GDM1 (cell line): ENCODE measurements at places on chromosomes 7 and 10.

DNA sequence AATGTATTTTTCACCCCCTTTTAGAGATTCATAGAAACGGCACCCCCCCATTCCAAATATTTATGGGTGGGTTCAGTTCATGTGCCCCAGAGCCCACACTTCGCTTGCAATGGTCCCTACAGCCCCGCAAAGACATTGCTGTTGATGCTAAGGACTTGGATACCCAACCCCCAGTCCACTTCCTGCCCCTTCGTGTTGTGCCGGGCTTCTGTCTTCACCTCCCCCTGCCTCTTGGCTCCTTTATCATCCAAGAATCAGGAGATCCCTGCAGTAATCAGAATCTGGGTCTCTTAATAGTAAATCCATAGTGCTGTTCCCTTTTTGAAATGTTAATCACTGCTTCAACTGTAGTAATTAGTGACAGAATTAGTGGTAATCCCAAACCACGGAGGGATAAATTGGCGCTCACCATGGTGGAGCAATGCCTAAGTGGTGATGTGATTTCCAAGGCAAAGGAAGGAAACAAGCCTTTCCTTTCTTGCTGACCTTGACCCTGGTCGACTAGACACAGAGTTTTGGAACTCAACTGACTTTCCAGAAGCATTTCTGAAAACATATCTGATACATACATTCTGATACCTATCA, 67.7 kb downstream of the HK1 start:
- no peak for DNase-seq

DNA sequence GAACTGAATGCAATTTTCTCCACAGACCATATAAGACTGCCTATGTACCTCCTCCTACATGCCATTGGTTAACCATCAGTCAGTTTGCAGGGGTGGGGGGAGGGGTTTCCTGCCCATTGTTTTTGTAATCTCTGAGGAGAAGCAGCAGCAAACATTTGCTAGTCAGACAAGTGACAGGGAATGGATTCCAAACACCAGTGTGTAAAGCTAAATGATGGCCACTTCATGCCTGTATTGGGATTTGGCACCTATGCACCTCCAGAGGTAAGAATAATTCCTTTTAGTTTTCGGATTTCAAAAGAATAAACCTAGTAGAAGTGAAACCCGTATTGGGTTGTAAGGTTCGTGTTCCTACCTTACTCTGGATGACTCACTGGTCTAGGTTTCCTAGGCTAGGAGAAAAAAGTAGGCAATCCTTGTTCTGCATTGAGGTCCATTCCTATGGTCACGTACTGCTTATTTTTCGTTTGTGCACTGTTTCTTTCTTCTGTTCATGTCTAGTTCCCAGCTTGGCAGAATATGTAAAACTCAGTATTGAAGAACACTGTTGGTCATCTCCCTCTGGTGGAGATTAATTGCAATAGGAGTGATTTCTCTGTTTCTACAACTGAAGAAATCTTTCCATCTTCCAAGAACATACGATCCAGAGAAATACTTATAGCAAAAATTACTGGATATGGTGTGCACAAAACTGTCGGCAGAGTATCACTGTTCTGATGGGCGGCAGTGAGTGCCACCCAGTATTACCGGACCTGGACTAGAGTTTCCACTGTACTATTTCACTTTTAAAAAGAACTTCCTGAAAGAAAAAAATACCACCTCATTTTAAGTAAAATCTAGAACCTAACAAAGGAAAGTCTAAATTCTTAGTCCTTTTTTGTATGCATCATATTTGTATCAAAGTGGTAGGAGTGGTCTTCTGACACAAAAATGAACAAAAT, at the start of gene AKR1C3:
Gene AKR1C3, plus strand, starts transcription at position 150 of the 941 bp plus-strand sequence. Its CDS starts 31 bp downstream, at position 181.
- peak; percentile 32 for DNase-seq

- no peak for DNase-seq
Measured at GRCh38 chr7:22565315-22565811, 65.4 kb upstream of the STEAP1B start.

DNA sequence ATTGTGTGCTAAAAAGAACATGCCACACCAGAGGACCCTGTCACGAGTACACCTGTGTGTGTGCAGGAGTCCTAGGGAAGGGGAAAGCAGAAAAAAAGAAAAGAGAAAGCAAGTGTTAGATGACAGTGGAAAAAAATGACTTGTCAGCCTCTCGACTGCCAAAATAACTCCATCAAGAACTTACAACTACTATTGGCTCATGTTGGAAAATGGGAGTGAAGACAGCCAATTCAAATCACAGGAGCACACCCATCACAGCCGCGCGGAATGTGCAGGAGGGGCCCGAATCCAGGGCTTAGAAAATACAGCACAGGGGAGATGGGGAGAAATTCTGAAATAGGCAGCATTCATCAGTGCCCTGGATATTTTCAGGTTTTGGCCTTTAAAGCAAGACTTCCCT, 38.1 kb upstream of the FOXI2 start:
- DNase-seq = no peak

DNA sequence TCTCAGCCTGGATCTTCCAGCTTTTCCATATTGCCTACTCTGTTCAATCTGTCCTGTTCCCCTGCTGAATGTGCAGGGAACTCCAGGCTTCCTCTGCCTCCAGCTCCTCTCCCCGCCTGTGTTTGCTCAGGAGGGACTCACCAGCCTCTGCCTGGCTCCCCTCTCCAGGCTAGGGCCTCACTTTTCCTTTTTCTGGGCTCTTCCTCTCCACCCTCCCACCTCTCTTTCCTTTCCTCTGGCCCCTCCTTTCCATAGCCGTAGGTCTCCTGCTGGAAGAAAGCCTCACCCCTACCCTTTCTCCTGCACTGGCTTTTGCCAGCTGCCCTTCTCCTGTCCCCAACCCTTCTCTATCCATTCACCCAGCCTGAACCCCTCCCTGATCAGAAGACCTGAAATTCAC, 25.0 kb downstream of the PILRA start:
- DNase-seq = no peak

DNA sequence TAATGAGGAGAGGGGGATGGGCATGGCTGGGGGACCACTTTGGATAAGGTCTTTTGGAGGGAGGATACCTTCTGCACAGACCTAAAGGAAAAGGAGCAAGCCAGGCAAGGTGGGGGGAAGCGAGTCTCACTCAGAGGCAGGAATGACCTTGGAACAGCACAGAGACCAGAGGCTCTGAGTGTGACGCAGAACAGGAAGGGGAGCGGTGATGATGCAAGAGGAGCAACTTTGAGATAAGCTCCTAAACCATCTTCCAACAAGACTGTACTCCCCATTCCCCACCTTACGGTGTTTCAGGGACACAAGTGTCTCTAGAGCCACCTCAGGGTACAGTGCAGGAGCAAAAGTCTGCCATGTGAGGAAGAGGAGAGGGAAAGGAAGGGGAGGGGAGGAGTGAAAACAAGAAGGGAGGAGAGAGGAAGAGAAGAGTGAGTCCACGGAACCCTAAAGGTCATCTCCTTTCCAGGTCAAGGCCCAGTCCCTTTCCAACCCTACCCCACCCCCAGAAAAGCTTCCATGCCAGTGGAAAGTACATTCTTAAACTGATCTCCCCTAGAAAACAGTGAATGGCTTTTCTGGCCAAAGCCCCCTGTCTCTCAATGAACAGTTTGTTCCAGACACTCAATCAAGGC, 54.1 kb downstream of the JAZF1 start:
- no peak for DNase-seq

GRCh38 chr7:66466081-66466600, 162.5 kb upstream of the KCTD7 start:
- DNase-seq = no peak

GRCh38 chr7:131068604-131069021, 259.1 kb upstream of the MKLN1 start:
- no peak for DNase-seq

DNA sequence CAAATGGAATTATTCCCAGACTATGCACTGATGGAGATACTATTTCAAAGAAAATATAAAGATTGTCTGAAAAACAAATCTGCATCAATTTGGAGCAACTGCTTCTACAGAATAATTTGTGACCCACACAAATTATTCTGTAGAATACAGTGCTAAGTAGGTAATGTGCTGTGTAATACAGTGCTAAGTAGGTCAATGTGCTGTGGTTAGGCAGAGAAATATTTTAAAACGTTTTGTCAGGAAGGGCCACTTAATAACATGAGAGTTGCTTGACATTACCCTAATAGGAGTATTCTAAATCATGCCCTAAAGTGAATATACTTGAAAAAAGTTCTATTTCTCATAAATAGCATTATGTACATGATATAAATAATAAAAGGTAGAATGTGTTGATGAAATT, 116.5 kb upstream of the KCND2 start:
- DNase-seq = no peak

DNA sequence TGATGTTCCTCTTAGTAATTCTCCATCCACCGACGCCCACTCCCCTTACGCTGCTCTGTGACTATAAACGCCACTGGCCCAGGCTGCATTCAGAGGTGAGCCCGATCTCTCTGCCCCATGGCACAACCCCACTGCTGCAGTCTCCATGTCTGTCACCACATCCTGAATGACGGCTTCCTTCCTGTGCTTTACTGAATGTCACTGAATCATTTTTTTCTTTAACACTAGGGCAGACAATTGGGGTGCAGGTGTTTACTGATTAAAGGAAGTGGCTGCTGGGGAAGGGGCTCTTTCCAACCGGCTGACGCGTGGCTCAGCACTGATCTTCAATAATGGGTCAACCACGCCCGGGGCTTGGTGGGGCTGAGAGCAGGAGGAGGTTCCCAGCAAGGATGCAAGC, 208.3 kb downstream of the USP6NL start:
- peak; percentile 52 for DNase-seq

GRCh38 chr10:69919250-69919649, 117.5 kb downstream of the COL13A1 start:
- no peak for DNase-seq

DNA sequence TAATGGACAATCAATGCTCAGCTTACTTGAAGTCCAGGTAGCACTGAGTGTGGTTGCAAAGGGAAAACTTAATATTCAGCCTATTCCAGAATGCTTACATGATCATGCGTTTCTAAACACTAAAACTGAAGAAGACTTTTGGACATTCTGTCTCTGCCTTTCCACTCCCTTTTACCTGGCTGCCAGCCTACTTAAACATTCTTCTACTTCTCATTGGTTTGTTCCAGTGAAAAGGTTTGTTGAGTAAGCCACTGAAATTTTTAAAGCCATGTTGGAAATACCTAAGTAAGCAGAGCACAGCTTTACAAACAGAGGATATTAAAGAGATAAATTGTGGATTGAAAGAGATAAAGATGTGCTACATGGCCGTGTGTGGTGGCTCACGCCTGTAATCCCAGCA, 1280.8 kb upstream of the AUTS2 start:
- no peak for DNase-seq

DNA sequence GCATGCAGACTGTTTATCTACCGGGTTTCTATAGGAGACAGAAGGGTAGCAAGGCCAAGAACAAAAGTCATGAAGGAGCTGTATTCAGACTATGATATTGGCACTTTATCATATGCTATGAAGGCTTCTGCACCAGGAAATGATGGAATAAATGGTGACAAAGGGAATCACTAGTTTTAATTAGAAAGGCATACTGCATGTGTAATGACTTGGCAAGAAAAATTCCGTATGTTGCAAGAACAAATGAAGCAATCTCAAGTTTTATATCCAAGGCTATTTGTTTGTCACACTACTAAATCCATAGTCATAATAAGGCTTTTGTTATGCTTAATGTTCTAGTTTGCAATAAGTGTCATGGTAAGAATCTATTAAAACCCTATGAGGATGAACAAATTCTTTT, 230.9 kb downstream of the ZEB1 start:
- DNase-seq = no peak

DNA sequence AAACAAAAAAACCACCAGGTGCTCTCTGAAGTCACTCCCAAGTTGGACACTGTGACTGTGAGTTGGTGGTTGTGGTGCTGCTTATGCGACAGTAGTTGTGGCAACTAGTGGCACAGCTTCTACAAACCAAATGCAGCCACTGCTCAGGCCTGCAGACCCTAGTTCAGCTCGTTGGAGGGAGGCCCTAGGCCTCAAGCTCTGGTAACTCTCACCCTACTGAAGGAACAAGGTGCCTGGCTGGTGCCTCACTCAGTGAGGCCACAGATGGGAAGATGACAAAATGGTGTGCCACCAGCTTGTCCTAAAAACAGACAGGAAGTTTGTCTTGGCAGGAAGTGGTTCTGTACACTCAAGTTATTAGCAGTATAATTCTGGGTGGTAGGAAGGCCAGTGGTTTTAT, 45.3 kb upstream of the RAPGEF5 start:
- DNase-seq = no peak

- no peak for DNase-seq
Measured at GRCh38 chr7:33753881-33754525, 151.3 kb upstream of the BMPER start.

DNA sequence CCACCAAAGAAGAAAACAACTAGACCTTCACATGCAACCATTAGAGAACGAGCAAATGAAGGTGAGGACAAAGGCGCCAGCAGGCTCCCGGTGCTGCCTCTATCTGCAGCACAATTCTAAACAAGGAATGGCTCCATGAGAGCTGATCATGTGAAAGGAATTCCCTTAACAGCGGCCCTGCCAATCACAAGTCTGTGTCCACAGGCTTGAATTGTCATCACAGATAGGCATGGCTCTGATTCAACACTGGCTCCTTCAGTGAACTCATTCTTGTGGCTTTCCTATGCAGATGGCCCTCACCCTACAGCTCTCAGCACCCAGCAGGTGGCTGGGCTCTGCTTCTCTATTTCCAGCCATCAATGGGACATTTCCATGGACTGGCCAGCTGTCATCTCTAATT, 36.2 kb downstream of the LAMB1 start:
- DNase-seq = no peak

- no peak for DNase-seq
Measured at GRCh38 chr7:18828994-18829857, 288.2 kb downstream of the TWIST1 start.

DNA sequence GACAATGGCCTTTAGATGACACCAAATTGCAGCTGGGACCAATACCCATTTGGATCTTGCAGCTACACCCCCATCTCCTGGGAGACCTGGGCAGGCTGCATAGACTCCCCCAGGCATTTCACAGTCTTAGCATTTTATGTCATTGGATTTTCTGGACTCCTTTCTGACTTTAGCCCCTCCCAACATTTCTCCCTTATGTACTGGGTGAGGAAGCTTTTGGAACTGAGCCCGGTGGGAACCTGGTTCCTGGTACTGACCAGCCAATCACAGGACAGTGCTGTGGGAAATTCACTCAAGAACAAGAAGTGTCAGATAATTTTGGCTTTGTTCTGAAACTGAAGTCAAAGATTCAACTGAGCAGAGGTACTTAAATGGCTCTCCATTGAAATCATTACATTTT, 177.7 kb downstream of the ACTR3B start:
- DNase-seq = no peak
